ENCODE measurements at places on chromosomes 2 and 18.
A peak's percentile ranks its signal among the peaks of the same experiment; 100 is the strongest.

GRCh38 chr2:145000376-145000775, 480.5 kb upstream of the ZEB2 start:
- no peaks in the 10 kb centered on the region for H3K27me3 ChIP-seq
- no peak overlapping the region for H3K4me3 ChIP-seq
- peak overlapping the region; percentile 56 for H3K27ac ChIP-seq
- H3K4me1 ChIP-seq: no peaks in the 10 kb centered on the region
- H3K36me3 ChIP-seq: no peaks in the 10 kb centered on the region

DNA sequence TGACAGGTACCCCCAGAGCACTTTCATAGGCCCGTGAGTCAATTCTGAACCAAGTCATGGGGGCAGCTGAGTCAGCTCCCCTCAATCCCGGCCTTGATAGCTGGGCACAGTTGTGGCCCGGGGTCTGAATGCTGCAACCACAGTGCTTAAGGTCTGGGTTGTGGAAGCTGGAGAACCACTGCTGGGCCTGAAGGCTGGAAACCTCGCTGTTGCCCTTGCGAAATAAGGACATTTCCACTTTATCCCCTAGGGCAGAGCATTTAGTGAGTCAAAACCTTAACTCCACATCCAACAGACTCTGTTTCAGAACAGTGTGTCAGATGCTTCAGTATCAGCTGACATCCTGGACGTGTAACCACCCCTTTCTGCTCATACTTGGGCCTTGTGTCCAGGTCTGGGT, 58.6 kb downstream of the SP110 start:
- H3K27ac ChIP-seq: no peak overlapping the region
- no peaks in the 10 kb centered on the region for H3K36me3 ChIP-seq
- no peaks in the 10 kb centered on the region for H3K27me3 ChIP-seq
- no peak for DNase-seq
- H3K4me1 ChIP-seq: no peaks in the 10 kb centered on the region

DNA sequence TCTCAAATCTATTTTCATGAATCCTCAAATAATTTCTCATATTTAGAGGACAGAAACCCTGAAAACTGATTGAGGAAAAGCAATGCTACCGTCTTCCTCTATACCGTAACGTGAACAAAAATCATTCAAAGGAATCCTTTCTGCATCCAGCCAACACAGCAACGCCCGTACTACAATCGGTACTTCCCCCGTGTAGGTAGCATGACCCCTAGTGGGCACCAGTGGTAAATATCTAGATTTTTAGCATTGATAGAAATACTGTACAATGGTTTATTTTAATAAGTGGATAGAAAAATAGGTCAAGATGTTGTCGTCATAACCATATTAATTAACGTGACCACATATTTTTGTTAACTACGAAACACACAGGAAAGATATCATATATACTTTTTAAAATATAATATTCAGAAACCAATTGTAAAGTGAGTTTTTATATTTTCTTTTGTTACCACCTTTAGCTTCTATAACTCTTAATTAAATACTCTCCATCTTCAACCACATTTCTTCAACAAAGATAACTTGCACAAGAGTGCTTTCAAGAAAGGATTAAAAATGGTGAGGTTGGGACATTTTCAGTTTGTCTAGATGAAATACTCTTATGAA, 194.1 kb downstream of the SS18 start:
- no peak overlapping the region for H3K4me3 ChIP-seq
- H3K36me3 ChIP-seq: no peaks in the 10 kb centered on the region
- H3K27ac ChIP-seq: no peak overlapping the region
- H3K4me1 ChIP-seq: no peaks in the 10 kb centered on the region
- no peaks in the 10 kb centered on the region for H3K27me3 ChIP-seq
- no peak for DNase-seq

DNA sequence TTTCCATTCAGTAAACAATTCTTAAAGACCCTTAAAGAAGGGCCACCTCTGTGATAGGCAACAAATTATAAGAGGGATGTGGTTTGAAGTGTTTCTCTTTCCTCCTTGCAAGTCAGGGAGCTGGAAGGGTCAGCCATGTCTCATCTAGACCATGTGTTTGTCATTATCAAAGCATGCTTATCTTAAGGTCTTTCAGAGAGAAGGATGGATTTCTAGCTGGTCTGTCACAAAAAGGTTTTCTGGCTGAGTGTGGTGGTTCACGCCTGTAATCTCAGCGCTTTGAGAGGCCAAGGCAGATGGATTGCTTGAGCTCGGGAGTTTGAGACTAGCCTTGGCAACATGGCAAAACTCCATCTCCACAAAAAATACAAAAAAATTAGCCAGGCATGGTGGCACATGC, 59.2 kb upstream of the PEX13 start:
- peaks cover 15% of the 10 kb centered on the region for H3K36me3 ChIP-seq
- H3K27ac ChIP-seq: no peak overlapping the region
- H3K4me3 ChIP-seq: no peak overlapping the region
- H3K27me3 ChIP-seq: no peaks in the 10 kb centered on the region

- H3K27ac ChIP-seq: no peak overlapping the region
- H3K36me3 ChIP-seq: no peaks in the 10 kb centered on the region
These were observed 29.7 kb downstream of the PAX3 start for GRCh38 chr2:222269132-222269531.

- no peaks in the 10 kb centered on the region for H3K4me1 ChIP-seq
- no peak overlapping the region for H3K4me3 ChIP-seq
- H3K27ac ChIP-seq: no peak overlapping the region
- no peak for DNase-seq
These were observed 82.0 kb downstream of the NRP2 start for GRCh38 chr2:205764270-205764746.

DNA sequence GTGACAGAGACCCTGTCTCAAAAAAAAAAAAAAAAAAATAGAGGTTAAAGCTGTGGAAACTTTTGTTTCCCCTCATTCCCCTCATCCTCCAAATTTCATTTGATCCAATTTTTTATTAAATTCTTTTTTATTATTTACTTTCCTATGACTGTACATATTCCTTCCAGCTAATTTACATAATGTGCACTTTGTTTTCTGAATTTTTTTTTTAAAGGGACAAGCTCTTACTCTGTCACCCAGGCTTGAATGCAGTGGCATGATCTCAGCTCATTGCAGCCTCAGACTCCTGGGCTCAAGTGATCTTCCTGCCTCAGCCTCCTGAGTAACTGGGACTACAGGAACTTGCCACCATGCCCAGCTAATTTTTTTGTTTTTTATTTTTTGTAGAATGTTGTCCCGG, 10.3 kb downstream of the ANKAR start:
- H3K27me3 ChIP-seq: no peaks in the 10 kb centered on the region
- no peak for DNase-seq
- H3K36me3 ChIP-seq: no peaks in the 10 kb centered on the region
- H3K4me3 ChIP-seq: no peak overlapping the region

DNA sequence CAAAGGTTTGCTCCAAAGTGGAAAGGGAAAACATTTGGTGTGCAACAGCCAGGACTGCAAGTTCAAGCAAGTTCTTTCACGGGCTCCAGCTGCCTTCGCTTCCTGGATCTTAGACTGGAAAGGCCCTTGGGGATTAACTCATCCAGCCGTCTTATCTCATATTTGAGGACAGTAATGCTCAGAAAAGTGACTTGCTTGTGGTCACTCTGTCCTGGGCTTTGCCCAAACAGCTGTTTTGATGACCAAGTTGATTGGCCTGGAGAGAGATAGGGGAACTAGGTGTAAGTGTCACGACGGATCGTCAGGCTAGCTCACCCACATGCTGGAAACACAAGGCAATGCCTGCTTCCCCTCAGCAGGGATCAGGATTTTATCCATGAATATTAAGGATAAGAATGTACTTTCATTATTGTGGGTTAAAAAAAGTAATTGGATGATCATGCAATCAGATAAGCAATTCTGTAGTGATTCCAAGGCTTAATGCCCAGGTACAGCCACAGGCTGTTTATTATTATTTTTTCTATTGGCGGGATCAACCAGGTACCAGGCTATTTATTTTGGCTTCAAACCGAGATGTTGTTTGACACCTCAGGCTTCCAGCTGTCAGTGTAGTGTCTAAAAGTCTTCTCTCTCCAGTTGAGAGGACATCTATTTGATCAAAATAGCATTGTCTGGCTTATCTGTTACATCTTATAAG, 162.5 kb upstream of the EPAS1 start:
- peak; percentile 54 for DNase-seq
- H3K27me3 ChIP-seq: no peaks in the 10 kb centered on the region
- H3K4me3 ChIP-seq: no peak overlapping the region
- H3K4me1 ChIP-seq: peaks cover 33% of the 10 kb centered on the region
- H3K36me3 ChIP-seq: no peaks in the 10 kb centered on the region

DNA sequence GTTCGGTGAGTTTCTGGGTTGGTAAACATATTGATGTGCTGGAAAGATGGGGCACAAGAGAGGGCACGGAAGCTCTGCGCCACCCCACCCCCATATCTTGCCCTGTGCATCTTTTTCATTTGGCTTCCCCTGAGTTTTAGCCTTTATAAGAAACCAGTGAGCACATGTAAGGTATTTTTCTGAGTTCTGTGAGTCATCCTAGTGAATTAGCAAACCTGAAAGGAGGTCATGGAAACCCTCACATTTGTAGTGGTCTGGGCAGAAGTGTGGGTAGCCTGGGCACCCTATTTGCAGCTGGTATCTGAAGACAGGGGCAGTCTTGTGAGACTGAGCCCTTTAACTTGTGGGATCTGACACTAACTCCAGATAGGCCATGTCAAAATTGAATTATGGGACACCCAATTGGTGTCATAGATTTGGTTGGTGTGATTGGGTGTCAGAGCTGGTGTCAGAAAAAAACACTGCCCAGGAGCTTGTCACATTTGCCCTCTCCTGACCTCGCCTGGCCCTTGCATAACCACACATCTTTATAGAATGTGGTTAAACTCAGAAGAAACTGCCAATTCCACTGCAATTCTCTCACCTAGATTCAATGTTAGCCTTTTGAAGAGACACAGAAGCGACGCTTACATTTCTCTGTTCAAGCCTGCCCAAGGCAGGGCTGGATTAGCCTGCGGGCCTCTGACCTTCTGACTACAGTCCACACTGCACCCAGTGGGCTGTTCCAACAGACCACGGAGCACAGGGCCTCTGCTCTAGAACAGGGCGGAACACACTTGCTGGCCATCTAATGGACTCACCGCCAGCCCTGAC, 12.0 kb upstream of the GALM start:
- no peak overlapping the region for H3K4me3 ChIP-seq
- no peak overlapping the region for H3K27ac ChIP-seq
- H3K27me3 ChIP-seq: no peaks in the 10 kb centered on the region
- DNase-seq: no peak
- H3K4me1 ChIP-seq: no peaks in the 10 kb centered on the region
- H3K36me3 ChIP-seq: no peaks in the 10 kb centered on the region

GRCh38 chr18:54284535-54284934, 15.2 kb downstream of the POLI start:
- H3K4me1 ChIP-seq: no peaks in the 10 kb centered on the region
- no peak for DNase-seq
- no peak overlapping the region for H3K27ac ChIP-seq
- H3K27me3 ChIP-seq: no peaks in the 10 kb centered on the region

DNA sequence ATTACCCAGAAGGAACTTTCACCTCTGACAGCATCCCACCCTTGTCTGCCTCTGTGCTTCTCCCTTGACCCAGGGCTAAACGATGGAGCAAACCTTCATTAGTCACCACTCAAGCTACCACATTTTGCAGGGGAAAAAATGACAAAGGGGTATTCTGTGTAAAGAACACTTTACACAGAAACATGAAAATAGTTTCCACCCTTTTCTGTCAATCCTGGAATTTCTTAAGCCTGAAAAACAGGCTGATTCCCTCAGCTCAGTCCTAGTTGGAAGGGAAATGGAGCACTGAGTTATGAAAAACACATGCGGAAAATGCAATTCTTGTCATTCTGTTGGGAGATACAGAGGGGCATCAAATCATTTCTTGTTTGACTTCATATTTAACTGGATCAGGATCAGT, 175.0 kb upstream of the HNRNPA3 start:
- H3K27me3 ChIP-seq: no peaks in the 10 kb centered on the region
- H3K4me3 ChIP-seq: no peak overlapping the region
- no peaks in the 10 kb centered on the region for H3K36me3 ChIP-seq
- no peak overlapping the region for H3K27ac ChIP-seq
- H3K4me1 ChIP-seq: no peaks in the 10 kb centered on the region

- H3K4me1 ChIP-seq: no peaks in the 10 kb centered on the region
- peaks cover 2% of the 10 kb centered on the region for H3K27me3 ChIP-seq
- H3K27ac ChIP-seq: no peak overlapping the region
- no peak for DNase-seq
These were observed 68.7 kb upstream of the LYPD6 start for GRCh38 chr2:149261692-149262091.

DNA sequence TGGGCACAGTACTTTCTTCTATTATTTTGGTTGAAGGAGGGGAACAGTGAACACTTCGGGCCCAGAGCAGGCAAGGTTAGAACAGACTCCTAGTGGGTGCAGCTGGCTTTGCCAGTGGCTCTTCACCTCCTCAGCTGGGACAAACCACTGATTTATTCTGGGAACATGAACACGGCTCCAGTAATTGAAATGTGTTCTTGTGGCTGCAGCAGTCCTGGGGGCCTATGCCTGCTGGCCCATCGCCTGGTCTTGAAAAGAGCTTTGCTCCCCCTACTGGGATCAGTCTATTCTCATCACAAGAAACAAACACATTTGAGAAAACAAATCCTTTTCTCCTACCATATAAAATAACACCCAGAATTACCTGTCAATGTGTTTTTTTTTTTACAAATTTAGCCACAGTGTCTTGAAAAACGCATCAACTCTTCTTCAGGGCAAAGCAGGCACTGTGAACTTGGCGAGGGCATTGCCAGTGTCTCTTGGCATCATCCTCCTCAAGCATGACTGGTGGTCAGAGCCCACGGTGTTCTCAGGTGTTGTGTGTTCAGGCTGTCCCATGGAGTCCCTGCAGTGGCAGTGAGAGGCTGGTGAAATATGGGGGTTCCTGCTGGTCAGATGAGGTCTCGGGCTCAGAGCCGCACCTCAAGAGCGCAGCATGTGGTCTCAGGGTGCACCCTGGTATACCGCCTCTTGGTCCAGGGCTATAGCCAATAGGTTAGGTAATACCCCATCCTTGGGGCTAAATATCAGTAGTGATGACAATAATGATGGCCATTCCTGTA, 51.3 kb downstream of the RNF144A start:
- no peak overlapping the region for H3K4me3 ChIP-seq
- H3K36me3 ChIP-seq: no peaks in the 10 kb centered on the region
- DNase-seq: no peak
- H3K27ac ChIP-seq: no peak overlapping the region
- H3K27me3 ChIP-seq: no peaks in the 10 kb centered on the region

- H3K4me3 ChIP-seq: no peak overlapping the region
- H3K4me1 ChIP-seq: no peaks in the 10 kb centered on the region
- peaks cover 5% of the 10 kb centered on the region for H3K36me3 ChIP-seq
- no peak for DNase-seq
- no peaks in the 10 kb centered on the region for H3K27me3 ChIP-seq
These were observed 111.7 kb downstream of the RTP5 start for GRCh38 chr2:241981076-241981700.

GRCh38 chr2:182870227-182870626, 3.8 kb upstream of the FRZB start:
- H3K4me3 ChIP-seq: no peak overlapping the region
- H3K36me3 ChIP-seq: no peaks in the 10 kb centered on the region
- DNase-seq: no peak
- H3K27me3 ChIP-seq: no peaks in the 10 kb centered on the region

- no peak for DNase-seq
- H3K36me3 ChIP-seq: no peaks in the 10 kb centered on the region
These were observed 351.2 kb downstream of the CDH2 start for GRCh38 chr18:27825689-27826088.
